ENCODE measurements at places on chromosomes 4 and X.

GRCh38 chrX:141934059-141934641, 30.5 kb downstream of the MAGEC1 start:
- no peak for DNase-seq

DNA sequence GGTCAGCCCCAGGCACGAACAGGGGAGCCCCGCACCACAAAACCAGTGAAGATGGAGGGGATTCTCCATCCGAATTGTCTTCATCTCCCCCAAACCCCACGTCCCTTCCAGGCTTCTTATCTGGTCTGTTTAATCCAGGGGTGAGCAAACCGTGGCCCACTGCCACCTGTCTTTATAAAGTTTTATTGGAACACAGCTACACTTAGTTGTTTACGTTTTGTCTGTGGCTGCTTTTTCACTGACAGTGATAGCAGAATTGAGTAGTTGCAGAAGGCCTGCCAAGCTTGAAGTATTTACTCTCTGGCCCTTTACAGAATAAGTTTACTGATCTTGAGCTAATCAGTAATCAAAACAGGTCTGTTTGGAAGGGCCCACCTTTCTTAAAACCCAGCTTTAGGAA, 324.0 kb downstream of the ARHGAP10 start:
- no peak for DNase-seq

DNA sequence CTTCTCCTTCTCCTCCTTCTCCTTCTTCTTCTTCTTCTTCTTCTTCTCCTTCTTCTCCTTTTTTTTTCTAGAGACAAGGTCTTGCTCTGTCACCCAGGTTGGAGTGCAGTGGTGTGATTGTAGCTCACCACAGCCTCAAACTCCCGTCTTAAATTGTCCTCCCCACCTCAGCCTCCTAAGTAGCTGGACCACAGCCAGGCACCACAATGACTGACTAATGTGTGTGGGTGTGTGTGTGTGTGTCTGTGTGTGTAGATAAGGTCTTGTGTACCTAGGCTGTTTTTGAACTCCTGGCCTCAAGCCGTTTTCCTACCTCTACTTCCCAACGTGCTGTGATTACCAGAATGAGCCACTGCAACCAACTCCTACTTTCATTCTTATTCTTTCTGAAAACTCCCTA, 390.9 kb downstream of the ADAM29 start:
- no peak for DNase-seq

GRCh38 chrX:38935561-38935960, 134.3 kb downstream of the MID1IP1 start:
- no peak for DNase-seq

- DNase-seq: no peak
Measured at GRCh38 chr4:108417923-108418322, 202.5 kb upstream of the RPL34 start.

- no peak for DNase-seq
Measured at GRCh38 chr4:2070421-2071251, 11.5 kb downstream of the NAT8L start.

DNA sequence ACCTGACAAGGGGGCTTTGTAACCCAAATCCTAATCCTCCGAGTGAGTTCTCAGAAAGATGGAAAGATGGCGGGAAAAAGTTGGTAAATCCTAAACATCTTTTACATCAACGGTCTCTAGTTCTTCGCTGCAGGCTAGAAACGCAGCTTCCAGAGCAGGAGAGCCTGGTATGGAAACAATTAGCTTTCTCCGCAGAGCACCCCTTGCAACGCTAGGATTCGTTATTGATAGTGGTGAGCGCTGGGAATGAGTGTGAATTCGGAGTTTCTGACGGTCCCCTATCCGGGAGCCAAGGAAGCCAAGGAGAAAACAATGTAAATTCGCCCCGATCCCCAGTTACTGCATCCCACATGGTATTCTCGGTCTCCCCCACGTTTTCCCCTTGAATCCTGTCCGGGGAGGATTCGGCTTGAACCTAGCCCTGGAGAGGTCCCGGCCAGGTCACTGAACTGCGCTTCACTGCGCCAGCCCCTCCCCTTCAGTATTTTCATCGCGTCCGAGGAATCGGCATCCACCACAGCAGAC, 4.7 kb upstream of the NEUROG2 start:
- no peak for DNase-seq

- DNase-seq: no peak
Measured at GRCh38 chrX:13651150-13651549, 1.8 kb upstream of the TCEANC start.

- no peak for DNase-seq
Measured at GRCh38 chrX:132624466-132624865, 135.6 kb upstream of the MBNL3 start.

- DNase-seq: no peak
Measured at GRCh38 chr4:72706684-72707083, 137.7 kb upstream of the ADAMTS3 start.

DNA sequence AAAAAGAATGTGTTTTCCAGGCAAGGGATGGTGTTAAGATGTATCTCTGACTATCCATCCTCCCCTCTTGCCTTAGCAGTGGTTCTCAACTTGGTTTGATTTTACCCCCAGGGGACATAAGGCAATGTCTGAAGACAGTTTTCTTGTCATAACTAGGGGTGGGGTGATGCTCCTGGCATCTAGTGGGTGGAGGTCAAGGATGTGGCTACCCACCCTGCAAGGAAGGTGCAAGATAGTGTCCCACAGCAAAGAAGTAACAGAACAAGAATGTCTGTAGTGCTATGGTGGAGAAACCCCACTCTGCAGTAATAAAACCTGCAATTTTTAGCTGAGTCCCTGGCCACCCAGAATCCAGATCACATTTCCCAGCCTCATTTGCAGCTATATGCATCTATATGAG, 81.2 kb upstream of the TBL1X start:
- DNase-seq: no peak

DNA sequence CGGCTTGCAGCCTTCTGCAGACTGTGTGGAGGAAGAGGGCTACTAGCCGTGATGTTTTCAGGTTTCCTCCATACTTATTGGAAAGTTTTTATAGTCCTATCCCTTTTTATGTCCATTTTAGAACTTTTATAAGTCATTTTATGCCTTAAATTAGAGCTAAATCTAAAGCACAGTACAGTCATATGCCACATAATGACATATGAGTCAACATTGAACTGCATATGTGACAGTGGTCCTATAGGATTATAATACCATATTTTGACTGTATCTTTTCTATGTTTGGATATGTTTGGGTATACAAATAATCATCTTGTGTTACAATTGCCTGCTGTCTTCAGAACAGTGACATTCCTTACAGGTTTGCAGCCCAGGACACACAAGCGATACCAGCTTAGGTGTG, 200.2 kb downstream of the SPRY1 start:
- DNase-seq: no peak

DNA sequence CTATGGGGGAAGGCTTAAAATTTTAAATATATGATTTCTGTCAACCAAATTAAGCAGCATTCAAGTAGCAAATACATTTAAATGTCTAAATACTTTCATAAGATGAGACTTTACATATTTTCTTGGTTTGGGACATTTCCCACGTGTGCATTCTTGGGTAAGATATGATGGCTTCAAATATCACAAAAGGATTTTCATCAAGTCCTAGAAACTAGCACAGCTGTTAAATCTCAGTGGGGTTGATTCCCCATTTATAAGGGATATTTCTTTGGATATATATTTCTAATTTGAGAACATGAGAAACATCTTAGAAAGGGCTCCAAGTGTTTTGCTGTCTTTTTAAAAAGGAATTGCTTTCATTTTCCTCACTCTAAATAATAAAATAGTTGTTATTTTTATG, 90.2 kb downstream of the P2RY10 start:
- DNase-seq: no peak

GRCh38 chrX:154529206-154529612, 13.2 kb upstream of the FAM3A start:
- no peak for DNase-seq

DNA sequence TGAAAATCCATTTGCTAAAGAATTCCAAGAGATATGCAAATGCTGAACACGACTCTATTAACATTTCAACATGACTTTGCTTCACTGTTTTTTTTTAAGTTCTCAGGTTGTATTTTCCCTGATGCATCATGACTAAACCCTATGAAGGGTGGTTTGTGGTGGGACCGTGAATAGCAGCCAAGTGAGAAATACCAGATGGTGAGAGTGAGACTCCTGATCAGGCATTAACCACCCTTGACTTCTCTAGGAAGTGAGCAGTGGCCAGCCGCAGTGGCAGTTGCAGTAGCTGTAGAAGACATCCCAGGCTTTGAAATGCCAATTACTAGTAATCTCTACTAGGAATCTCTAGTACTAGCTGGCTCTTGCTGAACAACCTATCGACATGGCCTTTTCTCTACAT, 383.4 kb downstream of the FAM133A start:
- DNase-seq: no peak

GRCh38 chrX:68644861-68645260, 2.6 kb upstream of the STARD8 start:
- no peak for DNase-seq

GRCh38 chr4:17875402-17876070, 64.8 kb downstream of the NCAPG start:
- DNase-seq: peak; percentile 16

DNA sequence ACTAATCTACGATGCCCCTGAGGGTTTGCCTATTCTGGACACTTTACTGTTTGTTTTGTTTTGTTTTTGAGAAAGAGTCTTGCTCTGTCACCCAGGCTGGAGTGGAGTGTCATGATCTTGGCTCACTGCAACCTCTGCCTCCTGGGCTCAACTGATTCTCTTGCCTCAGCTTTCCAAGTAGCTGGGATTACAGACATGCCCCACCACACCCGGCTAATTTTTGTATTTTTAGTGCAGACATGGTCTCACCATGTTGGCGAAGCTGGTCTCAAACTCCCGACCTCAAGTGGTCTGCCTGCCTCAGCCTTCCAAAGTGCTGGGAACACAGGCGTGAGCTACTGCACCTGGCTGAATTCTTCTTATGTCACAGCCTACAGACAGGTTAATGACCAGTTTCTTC, 70.7 kb downstream of the MFAP3L start:
- no peak for DNase-seq

- DNase-seq: peak; percentile 93
Measured at GRCh38 chr4:6200011-6200921, at the start of gene JAKMIP1. JAKMIP1 (minus strand) TSS chr4:6200549; CDS start chr4:6112850, 87,699 bp downstream.

DNA sequence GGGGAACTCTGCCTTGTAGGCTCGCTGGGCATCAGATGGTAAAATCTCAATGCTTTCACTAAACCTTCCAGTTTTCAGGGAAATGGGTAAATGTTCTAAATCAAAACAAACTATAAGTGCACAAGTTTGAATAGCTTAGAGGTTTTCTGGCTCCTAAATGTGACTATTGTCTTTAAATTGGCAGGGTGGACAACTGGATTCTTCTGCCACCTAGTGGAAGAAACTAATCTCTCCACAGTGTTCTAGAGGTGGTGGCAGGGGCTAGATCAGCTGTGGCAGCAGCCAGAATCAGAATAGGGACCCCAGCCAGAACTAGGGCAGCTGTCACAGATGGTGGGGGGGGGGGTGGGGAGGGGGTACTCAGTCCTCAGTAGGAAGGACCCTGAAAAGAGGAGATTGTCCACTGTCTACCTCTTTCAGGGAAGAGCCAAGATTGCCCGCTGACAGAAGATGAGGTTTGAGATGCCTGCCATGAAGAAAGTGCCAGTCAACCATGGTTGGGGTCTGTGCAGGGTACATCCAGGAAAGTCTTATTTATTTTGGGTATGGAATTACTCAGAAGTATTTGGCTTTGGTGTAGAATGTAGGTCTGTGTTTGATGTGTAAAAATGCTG, 201.4 kb downstream of the CCNG2 start:
- peak; percentile 31 for DNase-seq

GRCh38 chr4:119738901-119739300, 110.3 kb upstream of the PDE5A start:
- no peak for DNase-seq

- DNase-seq: no peak
Measured at GRCh38 chr4:78162821-78163220, 105.7 kb downstream of the FRAS1 start.

Data from activated CD4-positive, alpha-beta T cell treated with anti-CD3 and anti-CD28 coated beads, Interleukin-2, amount 50 U/mL, for 16 hours (primary cell).